Activated CD8-positive, alpha-beta memory T cell treated with anti-CD3 and anti-CD28 coated beads for 1 hour (primary cell): ENCODE measurements at places on chromosomes 12 and 14.

DNA sequence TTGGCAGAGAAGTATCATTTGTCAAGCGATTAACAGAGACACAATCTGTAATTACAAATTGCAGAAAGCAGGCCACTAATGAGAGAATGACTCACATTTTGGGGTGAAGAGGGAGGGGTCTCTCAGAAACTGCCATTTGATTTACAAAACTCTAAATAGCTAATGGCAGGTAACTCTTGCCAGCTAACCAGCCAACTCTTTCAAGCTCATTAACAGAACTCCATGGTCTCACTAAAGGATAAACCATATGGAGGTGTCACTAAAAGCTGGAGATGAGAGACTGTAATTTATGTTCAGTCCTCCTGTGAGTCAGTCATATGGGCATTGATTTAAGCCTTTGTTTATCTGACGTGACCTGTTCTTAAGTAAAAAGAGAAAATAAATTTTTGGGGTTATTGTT is 336.4 kb downstream of the FOXG1 start:
- DNase-seq, result no peak

GRCh38 chr12:78406828-78407227 is 457.7 kb upstream of the SYT1 start:
- DNase-seq, result no peak

- no peak for DNase-seq
These were observed 10.2 kb downstream of the USP15 start for GRCh38 chr12:62270384-62270783.

DNA sequence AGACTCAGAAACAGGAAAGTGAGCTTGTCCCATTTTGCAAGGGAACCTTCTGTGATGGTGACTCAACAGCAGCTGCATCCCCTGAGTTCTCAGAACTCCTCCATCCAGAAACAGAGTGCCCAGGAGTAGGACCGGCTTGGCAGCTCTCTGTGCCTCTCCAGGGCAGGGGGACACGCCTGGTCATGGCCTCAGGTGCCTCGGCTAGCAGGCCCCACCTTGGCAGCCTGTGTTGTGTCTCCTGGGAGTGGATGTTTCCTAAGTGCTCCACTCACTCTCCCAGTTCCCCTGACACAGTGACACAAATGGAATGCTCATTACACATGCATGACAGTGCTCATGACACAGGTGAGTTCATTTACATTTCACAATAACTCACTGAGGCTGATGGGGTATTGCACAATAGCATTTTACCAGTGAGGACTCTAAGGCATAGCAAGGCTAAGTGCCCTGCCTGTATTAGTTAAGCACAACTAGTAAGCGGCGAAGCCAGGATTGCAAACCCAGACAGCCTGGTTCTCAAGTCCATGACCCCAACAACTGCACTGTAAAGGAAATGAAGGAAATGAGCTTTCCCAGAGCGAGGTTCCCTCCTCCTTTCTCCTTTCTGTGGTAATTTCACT is 47.4 kb downstream of the CALM1 start:
- no peak for DNase-seq

DNA sequence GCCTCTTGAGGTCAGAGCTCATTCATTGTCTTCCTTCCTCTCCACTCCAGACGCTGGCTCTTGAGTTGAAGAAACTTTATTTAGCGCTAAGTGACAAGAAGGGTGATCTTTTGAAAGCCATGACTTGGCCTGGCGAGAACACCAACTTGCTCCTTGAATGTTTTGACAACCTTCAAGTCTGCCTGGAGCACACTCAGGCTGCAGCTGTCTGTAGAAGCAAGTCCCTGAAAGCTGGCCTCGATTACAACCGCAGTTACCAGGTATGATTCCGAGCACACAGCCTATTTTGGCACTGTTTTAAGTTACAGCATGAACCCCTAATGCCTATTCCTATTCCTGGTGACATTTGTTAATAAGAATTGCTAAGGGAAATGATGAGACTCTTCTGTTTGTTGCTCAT is 167.6 kb downstream of the ESR2 start:
- DNase-seq, result no peak

- no peak for DNase-seq
These were observed 39.6 kb downstream of the SUSD6 start for GRCh38 chr14:69650948-69651369.

DNA sequence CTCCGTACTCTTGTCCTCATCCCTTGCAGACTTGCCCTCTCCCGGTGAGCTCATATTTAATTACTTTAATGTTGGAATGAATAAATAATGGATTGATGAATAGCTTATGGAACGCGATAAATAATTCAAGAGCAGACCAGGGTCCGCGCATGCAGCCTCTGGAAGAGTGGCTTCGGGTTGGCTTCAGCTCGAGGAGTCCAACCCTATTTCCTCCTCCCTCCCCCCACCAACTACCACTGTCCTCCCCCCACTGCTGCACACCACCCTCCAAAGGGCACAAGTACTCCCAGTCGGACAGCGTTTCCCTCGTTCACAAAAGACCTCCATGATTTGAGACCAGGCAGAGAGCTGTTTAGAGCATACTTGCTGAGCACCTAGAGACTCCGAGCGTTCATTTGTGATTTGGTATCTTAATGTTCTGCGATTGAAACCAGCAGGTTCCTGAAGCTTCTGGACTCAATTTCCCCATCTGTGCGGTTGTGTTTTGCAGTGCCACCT is 647 bp upstream of the SIX1 start:
- no peak for DNase-seq

GRCh38 chr14:70643967-70644366 is 2.3 kb downstream of the TTC9 start:
- DNase-seq, result no peak

- no peak for DNase-seq
These were observed 126.9 kb upstream of the KRAS start for GRCh38 chr12:25377469-25378177.

- no peak for DNase-seq
These were observed 28.2 kb upstream of the LRP1-AS start for GRCh38 chr12:57175428-57176138.
